T1000 (cell line): ENCODE measurements at places on chromosomes 3 and 15.

DNA sequence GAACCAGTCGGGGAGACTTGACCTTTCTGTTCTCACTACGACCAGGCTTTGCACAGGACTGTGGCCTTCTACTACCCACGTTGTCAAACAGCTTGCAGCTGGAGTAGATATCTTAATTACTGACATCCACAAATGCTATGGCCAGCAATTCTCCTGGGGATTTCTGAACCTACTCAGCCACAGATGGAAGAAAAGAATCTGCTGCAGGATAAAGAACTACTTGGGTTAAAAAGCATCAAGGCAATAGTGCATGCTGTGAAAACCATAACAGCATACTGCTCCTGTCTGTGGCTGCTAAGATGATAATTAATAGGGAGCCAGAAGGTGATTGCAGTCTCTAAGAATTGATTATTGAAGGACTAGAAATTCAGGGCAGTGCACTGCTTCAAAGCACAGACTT, 859.2 kb upstream of the SEMA6D start:
- no peak for DNase-seq

GRCh38 chr3:86986671-86987420, 4.1 kb downstream of the VGLL3 start:
- DNase-seq = no peak

- DNase-seq = no peak
These were observed 20.0 kb upstream of the KLF13 start for GRCh38 chr15:31306426-31307269.

GRCh38 chr3:42874749-42875148, 930 bp downstream of the CYP8B1 start:
- no peak for DNase-seq

- DNase-seq = no peak
These were observed 36.8 kb upstream of the NAALADL2 start for GRCh38 chr3:174822320-174822719.

- DNase-seq = no peak
These were observed 333.1 kb downstream of the RORA start for GRCh38 chr15:60895986-60896385.

- DNase-seq = no peak
These were observed 66.3 kb downstream of the MEGF11 start for GRCh38 chr15:66187271-66187670.

- no peak for DNase-seq
These were observed at the start of gene BTLA for GRCh38 chr3:112498914-112499711. BTLA (minus strand) TSS chr3:112499472; CDS start chr3:112499358, 114 bp downstream.

DNA sequence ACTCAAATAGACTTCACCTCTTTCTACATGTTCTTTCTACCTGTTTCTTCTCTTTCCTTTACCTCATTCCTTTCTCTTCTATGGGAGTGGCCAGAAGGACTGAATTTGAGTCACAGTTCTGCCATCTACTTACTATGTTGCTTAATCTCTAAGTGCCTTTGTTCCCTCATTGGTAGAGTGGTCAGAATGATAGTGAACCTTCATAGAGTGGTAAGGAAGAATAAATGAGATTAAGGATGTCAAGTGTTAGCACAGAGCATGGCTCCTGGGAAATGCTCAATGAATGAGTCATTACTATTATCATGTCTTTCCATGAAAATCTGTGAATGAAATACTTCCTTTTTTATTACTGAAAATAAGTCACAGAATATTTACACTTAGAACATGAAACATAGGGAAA, 17.5 kb downstream of the TMEM207 start:
- DNase-seq = no peak

DNA sequence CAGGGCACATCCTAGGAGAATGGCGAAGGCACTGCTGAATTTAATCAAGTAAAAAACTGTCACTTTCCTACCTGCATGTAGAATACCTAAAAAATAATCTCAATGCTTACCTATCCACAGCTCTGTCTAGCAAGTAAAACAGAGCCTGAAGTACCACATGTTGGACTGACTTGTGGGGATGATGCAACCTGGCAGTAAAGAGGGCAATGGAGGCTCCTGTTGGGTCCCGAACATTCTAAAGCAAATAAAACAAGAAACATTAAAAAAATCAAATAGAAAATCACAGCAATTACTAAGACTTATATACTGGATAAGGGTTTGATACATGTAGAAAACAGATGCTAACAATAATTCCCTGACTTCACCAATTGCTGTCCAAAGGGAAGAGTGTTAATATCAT, 56.1 kb downstream of the PTPN9 start:
- DNase-seq = no peak
